Stimulated activated CD4-positive, alpha-beta T cell treated with anti-CD3 and anti-CD28 coated beads, Interleukin-4, amount 100 ng/mL, for 48 hours (primary cell): ENCODE measurements at places on chromosomes 3 and 15.
A peak's percentile ranks its signal among the peaks of the same experiment; 100 is the strongest.

DNA sequence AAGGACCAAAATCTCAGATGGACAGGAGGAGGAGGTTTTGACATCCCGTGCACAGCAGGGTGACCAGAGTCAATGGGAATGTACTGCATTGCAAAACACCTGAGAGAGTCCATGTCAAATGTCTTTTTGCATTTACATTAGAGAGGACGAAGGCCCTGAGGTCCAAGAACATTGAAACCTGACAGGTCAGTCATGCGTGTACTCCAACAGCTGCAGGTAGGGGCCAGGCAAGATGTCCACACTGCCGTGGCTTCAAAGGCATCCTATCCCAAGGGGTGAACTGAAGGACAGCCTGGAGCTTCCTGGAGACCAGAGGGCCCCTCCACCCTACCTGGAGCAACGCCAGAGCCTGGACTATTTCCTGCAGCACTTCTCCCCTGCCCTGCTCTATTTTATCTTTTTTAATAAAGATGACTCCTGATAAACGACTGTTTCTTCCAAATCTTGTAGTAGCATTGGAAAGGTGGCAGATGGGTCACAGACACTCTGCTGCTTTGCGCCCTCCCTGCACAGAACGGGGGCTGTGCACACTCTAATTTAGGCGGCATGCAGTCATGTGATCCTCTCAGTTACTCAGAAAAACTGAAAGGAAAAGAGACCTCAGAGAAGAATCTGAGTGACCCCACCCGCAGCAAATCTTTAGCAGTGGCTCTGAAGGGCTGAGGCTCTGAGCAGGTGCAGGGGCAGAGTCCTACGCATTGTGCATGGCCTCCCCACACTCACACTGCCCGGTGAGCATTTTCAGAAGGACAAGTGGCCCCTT lies 68.2 kb downstream of the HMCES start:
- DNase-seq: no peak

DNA sequence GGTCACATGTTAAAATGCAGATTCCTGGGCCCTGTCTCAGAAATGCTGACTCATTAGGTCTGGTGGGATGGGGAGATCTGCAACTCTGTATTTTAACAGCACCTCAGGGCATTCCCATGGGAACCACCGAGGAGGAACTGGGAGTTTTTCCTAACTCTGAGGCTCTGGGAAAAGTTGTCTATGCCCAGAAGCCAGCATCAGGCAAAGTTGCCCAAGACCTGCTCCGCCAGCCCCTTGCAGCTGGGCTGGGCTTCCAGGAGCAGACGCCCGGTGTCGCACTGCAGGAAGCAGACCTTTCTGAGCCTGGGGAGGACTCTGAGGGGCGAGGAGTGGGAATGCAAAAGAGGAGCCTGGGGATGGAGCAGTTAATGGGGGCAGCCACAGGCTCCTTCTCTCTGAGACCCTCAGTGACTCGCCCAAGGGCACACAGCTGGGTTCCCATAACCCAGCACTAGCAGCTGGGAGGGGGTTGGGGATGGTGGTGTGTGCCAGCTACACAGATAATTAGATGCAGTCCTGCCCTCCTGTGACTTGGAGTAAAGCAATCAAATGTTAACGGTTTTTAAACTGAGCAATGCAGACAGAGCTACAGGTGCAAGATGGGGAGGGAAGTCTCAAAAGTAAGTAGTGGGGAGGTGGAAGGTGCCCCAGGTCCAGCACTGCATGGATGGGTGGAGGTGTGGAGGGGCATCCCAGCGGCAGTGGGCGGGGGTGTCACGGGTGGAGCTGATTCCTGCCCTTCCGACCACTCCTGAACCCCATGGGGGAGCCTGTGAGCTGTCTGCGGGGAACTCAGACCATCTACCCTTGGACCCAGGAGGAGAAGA lies 100.4 kb downstream of the LSM3 start:
- no peak for DNase-seq

DNA sequence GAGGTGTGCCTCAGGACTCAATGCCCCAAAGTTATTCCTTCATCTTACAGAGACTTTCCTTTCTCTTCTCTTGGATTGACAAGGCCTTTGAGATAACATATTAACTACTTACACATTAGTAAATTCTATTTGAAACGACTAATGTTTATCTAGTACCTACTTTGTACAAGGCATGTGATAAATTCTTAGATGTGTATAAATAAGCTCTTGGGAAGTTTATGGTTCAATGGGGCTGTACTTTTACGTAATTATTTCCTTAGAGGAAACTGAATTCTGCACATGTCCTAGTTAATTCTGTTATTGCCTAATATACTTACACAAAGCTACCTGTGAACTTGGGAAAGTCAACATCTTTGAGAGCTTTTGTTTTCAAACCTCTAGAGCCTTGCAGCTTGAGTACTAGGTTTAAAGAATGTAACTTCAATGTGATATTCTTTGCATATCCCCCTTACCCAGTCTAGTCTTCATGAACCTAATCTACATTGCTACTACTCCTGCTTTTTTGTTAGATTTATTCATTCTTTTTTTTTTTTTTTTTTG lies 58.5 kb upstream of the RAP2B start:
- DNase-seq: no peak

DNA sequence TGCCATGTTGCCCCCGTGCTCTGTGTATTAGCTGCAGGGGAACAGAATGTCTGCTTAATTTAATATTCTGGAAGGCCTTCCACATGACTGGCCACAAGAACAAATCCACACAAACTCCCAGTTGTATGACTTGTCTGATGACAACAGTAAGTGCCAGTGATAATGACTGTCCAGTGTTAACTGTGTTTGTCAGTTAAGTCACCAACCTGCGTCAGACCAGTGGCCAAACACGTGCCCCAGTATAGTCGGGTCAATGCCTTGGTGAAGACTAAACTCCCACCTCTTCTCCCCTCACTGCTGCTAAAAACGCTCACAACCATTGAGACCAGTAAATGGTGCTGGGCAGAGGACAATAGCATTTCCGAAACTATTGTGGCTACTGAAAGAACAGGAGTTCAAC lies 9.8 kb upstream of the ATP13A5 start:
- DNase-seq: no peak

- DNase-seq: no peak
These were observed 131.7 kb downstream of the FOXP1 start for GRCh38 chr3:71451812-71452211.

DNA sequence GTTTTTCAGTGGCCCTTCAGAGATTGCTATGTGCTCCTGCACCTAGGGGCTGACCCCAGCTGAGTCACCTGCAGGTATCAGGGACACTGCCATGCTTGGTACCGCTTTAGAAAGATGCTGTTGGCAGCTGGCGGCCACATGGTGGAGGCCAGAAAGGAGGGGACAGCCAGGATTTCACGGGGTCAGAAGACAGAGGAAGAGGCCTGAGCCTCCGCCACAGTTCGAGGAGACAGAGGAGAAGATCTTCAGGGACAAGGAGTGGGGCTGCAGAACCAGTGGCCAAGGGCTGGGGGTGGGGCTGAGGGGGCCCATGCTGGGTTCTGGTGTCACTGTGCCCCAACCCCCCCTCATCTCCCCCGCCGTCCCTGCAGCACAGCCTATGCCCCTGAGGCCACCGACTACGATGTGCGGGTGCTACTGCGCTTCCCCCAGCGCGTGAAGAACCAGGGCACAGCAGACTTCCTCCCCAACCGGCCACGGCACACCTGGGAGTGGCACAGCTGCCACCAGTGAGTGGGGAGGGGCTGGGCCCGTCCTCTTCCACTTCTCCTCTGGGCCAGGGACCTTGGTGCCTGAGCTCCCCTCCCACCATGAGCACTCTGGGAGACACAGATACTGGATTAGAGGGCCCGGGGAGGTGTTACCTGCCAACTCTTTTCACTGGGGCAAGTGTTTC lies 19.9 kb downstream of the LOXL1 start:
- no peak for DNase-seq

DNA sequence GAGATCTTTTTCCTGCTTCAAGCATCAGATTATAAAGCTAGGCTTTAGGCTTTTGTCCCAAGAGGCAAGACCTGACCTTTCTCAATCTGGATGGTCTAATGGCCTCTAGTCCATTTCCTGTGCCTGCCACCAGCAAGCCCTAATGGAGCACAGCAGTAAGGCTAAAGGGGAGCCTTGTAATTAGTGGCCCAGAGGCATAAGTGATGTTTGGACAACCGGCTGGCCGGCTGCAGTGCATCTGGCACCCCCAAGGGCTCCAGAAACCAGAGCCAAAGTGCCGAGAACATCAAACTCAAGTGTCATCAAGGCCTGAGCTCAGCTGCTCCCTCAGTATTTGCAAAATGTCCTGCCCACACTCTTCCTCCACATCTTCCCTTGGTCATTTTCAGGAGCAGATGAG lies 31.9 kb upstream of the RTP4 start:
- DNase-seq: no peak

DNA sequence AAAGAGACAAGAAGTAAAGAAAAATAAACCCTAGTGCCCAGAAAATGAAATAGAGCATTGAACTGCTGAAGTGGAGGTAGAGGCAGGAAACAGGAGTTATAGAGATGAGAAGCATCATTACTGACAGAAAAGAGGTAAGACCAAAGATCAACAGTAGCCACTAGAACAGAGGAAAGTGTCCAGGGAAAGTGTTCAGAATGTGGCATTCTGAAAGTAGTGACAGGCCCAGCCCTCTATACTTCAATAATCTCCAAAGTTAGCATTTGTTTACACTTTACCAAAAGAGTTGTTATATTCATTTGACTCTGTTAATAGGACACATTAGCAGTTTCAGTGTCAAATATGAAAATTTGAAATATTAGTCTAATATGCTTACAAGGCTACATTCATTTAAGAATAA lies 727.1 kb upstream of the NECTIN3 start:
- no peak for DNase-seq

DNA sequence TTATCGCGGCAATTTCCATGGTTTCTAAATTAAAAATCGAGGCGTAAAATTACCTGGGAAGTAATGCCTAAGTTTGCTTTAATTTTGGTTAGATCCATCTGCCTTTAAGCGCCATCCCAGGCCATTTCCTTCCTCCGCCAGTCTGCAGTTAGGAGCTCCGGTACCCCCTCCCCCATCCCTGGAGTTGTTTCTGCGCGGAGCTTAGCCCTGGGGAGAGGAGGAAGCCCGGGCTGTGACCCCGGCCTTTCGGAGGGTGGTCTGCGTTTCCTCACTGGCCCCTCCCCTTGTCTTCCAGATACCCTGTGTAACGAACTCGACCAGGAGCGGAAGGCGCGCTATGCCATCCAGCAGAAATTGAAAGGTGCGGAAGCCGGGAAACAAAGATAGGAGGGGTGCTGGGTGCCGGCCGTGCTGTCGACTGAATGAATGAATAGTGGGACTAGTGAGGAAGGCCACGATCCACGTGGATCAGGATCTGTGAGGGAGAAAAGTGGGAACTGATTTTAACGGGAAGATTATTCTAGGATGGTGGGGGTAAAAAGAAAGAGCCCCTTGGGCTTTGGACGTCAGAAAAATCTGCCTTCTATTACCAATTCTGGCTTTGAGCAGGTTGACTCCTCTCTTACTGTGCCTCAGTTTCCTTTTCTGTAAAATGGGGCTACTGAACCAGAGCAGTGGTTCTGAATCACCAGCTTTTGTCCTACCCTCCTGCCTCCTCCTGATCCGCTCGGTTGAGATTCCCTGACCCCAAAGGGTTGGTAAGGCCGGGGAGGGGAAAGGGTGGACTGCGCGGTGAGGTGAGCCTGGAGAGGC lies 6.7 kb downstream of the RNU6-1 start:
- no peak for DNase-seq

- no peak for DNase-seq
These were observed 447.3 kb downstream of the TAFA4 start for GRCh38 chr3:68485051-68485450.

DNA sequence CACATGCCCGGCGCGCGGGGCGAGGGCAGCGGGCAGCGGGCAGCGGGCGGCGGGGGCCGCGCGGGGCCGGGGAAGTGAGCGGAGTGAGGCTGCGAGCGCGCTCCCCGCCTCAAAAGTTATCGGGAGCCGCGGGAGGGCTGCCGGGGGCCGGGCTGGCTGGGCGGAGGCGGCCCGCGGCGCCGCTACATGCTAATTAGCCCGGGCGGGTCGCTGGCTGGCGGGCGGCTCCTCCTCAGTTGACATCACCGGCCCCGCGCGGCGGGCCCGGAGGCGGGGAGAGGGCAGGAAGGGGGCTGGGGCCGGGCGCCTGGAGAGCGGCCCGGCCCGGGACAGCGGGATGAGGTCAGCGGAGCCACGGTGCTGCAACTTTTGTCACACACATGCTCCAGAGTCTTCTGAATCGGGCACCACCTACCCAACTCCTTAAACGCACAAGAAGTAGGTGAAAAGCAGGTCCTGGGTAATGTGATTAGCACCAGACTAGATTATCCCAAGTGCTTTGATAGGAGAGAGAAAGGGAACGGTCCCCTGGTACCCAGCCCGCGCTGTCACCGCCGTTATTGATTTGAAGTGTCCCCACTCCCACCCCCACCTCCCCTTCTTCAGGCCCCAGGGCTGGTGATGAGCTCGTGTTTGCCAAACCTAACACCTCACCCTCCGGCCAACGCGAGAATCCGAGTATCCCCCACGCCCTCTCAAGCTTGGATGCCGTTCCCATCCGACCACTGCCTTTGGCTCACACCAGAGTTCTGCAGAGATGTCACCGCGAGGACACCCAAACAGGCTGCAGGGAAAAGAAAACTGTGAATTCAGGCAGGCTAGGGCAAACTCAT lies at the start of gene HEG1:
Gene HEG1 (minus strand): TSS at position 85 of the 833 bp plus-strand sequence. CDS start 107 bp downstream, outside the sequence.
- DNase-seq: peak; percentile 69

DNA sequence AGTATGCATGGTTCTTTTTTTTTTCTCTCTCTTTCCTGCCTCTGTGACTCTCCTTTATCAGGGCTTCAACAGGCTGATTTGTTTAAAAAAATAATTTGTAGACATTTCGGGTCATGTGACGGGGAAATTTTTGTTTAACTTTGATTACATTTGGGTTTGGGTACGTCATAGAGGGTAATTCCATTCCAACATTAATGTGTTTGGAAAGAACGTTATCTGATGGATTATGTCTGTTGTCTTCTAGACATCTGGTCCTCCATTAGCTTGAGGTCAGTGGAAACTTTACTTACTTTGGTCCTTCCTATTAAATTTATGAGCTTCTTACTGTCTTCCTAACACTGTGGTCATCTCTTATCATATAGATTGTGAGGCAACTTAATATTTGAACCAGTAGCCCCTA lies 80.9 kb downstream of the STT3B start:
- DNase-seq: no peak

DNA sequence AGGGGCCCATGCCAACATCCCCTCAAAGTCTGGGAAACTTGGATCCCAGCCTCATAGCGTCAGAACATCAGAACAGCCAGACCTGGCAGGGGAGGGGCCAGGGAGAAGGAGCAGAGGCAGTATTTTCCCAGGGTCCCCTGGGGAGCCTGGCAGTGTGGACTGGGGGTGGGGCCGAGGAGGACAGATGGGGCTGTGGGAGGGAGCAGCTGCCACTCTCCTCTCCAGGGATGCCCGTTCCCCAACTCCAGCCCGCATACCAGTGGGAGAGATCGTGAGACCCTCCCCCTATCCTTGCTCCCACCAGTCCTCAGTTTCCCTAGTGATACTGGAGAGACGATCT lies 6.5 kb upstream of the DNAJB8 start:
- no peak for DNase-seq

- no peak for DNase-seq
These were observed 1026.8 kb upstream of the NR2F2 start for GRCh38 chr15:95303713-95304112.

- DNase-seq: no peak
These were observed 571.8 kb downstream of the TUSC7 start for GRCh38 chr3:117281371-117281770.
